Islet precursor cell (in vitro differentiated cells): ENCODE measurements at places on chromosomes 4 and X.

DNA sequence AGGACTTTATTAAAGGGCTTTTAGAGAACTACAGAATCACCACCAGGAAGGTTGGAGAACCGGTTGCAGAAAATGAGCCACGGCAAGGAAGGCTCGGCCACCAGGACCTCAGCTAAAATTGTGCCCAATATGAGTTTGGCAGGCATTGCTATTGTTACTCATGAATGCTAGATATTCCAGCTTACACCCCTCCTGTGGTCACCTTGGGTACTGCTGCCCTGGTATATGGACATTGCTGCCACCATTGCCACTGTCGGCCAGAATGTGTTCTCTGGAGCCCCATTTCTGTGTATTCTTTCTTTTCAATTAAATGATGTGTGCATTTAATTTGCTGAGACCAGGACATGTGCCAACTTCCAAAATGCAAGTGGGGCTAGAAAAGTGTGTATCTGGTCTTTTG is 626.7 kb upstream of the BOD1L1 start:
- peak; percentile 55 for DNase-seq

DNA sequence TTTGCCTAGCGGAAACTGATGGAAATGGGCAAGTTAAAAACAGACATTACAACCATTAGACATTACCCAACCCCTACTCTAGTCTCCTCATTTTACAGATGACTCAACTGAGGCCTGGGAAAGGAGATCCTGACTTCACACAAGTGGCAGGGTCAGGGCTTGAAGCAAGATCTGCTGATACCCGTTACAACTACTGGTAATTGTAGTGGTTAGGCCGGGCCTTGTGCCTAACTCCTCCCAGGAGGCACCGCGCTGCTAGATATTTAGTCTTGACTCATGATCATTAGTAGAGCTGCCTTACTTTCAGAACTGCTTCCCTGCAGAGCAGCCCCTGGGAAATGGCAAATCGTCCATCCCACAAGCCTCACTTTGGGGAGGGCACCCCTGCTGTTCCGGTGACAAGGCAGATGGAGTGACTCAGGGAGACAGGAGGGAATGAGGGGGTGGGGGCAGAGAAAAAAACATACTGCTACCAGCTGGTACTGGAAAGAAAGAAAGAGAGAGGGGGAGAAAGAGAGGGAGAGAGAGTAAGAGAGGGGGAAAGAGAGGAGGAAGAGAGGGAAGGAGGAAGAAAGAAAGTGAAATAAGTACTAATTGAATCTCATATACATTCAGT is 12.2 kb downstream of the ARHGEF6 start:
- DNase-seq, result peak; percentile 80

- no peak for DNase-seq
Measured at GRCh38 chrX:867502-867901, 236.9 kb downstream of the SHOX start.

- no peak for DNase-seq
Measured at GRCh38 chr4:148790691-148791090, 348.5 kb upstream of the NR3C2 start.

- DNase-seq, result no peak
Measured at GRCh38 chr4:72357908-72358307, 211.1 kb downstream of the ADAMTS3 start.

- no peak for DNase-seq
Measured at GRCh38 chrX:1465286-1466231, 12.8 kb upstream of the ASMTL start.

GRCh38 chrX:425056-425455 is 38.3 kb upstream of the PPP2R3B start:
- no peak for DNase-seq
